ENCODE measurements at places on chromosomes 1 and 21.

DNA sequence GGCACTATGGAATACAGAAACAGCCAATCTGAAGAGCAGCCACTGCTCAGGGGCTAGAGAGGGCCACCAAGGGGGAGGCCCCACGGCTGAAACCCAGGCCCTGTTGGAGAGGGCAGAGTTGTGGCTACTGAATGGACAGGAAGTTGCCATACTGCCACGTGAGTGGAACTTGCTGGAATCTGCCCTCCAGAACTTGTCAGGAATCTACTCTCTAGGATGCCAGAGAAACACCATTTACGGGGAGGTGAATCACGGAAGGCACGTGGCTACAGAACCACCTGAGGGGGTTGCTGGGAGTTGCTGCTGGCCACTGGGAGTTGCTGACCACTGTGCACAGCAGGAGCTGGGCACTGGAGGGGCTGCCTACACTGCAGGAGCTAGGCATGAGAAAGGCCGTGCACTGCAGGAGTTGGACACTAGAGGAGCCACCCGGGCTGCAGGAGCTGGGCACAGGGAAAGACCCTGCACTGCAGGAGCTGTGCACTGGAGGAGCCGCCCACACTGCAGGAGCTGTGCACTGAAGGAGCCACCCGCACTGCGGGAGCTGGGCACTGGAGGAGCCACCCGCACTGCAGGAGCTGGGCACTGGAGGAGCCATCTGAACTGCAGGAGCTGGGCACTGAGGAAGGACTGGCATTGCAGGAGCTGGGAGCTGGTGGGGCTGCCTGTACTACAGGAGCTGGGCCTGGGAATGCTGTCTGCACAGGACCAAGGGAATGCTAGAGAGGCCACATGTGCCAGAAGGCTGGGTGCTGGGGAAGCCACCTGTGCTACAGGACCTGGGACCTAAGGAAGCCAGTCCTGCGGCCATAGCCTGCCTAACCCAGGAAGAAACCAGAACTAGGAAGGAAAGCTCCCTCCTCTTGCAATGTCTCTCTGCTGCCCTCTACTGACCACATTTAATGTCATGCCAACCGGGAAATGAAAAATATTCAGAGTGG, 343.4 kb downstream of the MATN1 start:
- DNase-seq: peak; percentile 50

- no peak for DNase-seq
Observed at GRCh38 chr21:35217504-35218060, 168.5 kb upstream of the RUNX1 start.

DNA sequence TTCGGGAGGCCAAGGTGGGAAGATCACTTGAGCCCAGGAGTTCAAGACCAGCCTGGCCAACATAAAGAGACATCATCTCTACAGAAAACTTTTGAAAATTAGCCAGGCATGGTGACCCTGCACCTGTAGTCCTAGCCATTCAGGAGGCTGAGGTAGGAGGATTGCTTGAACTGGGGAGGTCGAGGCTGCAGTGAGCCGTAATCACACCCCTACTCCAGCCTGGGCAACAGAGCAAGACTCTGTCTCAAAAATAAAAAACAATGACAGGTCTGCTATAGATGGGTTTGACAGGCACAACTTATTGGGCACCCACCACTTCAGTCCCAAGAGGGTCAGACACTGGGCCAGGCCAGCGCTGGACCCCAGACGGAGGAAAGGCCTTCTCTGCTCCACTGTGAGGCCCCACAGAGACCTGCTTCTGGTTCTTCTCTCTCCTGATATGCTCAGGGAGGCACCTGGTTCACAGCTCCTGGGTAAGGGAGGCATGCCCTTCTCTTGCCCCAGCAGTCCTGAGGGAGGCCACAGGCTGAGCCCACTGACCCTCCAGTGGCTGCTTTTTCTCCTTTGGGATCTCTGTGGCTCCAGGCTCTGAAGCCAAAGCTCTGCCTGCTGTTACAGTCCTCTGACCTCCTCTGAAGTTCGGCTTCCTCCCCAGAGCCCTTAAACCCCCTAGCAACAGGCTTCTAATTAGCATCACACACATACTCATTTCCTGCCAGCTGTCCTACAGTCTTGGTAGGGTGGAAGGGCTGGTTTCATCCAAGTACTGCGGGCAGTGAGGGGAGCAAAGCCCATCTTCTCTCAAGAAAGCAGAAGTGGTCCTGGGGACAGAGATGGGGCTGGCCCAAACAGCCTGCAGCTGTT, 14.4 kb downstream of the S100A16 start:
- peak; percentile 83 for DNase-seq

- no peak for DNase-seq
Observed at GRCh38 chr1:11339346-11340232, 66.6 kb downstream of the UBIAD1 start.
